Activated CD4-positive, alpha-beta T cell treated with anti-CD3 and anti-CD28 coated beads for 36 hours (primary cell): ENCODE measurements at places on chromosomes 13 and 19. TPM values are rescaled to one million over a fixed set of nuclear protein-coding genes. Genes with fewer than 3 reads are reported as not detected.

- H3K27ac ChIP-seq: no peak overlapping the region
- H3K36me3 ChIP-seq: no peaks in the 10 kb centered on the region
These were observed 26.7 kb downstream of the ZNRF4 start for GRCh38 chr19:5481957-5482356.

GRCh38 chr19:6667114-6667627, 2.8 kb downstream of the TNFSF14 start:
- peak overlapping the region; percentile 98 for H3K4me3 ChIP-seq
- H3K27me3 ChIP-seq: no peaks in the 10 kb centered on the region
- H3K4me1 ChIP-seq: peaks cover 32% of the 10 kb centered on the region

DNA sequence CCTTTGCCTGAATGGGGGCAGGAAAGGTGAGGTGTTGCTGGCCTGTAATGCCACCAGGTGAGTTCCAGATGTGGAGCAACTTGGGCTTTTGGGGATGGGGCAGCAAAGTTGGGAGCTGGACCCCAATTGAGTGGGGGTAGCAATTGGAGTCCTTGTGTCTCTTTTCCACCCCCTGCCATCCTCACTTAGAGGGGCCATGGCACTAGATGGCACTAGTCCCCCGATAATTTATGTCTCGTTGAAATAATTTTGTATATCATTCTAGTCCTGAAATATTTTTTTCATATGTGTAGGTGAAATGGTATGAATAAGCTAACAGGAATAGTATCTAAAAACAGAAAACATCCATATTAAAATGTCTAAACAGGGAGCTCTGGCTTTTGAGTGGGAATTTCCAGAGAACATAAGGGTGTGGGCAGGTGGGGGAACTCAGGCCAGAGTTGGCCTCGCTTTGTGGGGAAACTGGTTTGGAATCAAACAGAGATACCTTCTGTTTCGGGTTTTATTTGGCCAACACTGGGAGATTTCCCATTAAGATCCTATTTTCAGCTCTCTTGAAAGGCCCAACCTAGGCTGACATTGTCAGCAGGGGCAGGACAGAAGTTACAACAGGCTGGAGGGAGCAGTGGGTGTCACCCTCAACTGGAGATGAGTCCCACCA, 3.4 kb downstream of the ZNF576 start:
- no peak overlapping the region for H3K4me3 ChIP-seq
- H3K36me3 ChIP-seq: peaks cover 15% of the 10 kb centered on the region
- no peak for DNase-seq
- peaks cover 18% of the 10 kb centered on the region for H3K4me1 ChIP-seq
- H3K27ac ChIP-seq: no peak overlapping the region

- H3K27me3 ChIP-seq: no peaks in the 10 kb centered on the region
- no peaks in the 10 kb centered on the region for H3K4me1 ChIP-seq
- no peak overlapping the region for H3K4me3 ChIP-seq
These were observed 463.7 kb upstream of the SLITRK5 start for GRCh38 chr13:87207280-87208003.

GRCh38 chr19:30604657-30605056, 232.5 kb downstream of the ZNF536 start:
- H3K36me3 ChIP-seq: no peaks in the 10 kb centered on the region
- H3K27me3 ChIP-seq: peaks cover 3% of the 10 kb centered on the region
- H3K4me3 ChIP-seq: no peak overlapping the region

DNA sequence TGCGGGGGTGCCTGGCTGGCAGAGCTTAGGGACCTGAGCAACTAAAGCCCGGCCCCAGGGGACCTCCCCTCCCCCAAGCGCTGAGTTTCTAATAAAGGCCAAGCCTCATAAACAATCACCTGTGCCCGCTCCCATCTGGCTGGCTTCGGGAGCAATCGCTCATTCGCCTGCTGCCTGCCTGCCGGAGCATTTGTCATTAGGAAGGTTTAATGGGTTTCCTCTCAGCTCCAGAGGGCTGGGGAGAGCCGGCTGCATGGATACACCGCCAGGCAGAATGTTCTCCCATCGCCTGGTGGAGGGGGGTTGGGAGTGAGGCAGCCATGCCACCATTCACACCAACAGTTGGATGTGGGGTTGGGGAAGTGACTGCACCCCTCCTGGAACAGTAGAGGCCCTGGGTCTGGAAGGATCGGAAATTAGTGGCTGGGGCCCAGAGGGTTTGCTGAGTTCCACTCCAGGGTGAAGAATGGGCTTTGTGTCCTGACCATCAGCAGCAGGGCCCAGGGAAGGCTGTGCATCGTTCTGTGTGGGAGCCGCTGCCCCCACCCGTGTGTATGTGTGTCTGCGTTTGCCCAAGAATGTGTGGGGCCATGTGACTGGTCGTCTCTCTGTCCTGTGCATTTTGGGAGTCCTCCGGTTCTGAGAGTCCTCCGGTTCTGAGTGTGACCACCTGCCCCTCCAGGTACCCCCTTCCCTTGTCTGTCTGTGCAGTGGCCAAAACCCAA, 15.3 kb downstream of the PIN1 start:
- no peak overlapping the region for H3K4me3 ChIP-seq
- peaks cover 4% of the 10 kb centered on the region for H3K36me3 ChIP-seq
- no peak overlapping the region for H3K27ac ChIP-seq

- H3K36me3 ChIP-seq: peaks cover 18% of the 10 kb centered on the region
- no peak for DNase-seq
- no peaks in the 10 kb centered on the region for H3K27me3 ChIP-seq
- no peak overlapping the region for H3K4me3 ChIP-seq
- H3K4me1 ChIP-seq: peaks cover 15% of the 10 kb centered on the region
- no peak overlapping the region for H3K27ac ChIP-seq
These were observed 34.5 kb downstream of the SHISA2 start for GRCh38 chr13:26017196-26017921.

DNA sequence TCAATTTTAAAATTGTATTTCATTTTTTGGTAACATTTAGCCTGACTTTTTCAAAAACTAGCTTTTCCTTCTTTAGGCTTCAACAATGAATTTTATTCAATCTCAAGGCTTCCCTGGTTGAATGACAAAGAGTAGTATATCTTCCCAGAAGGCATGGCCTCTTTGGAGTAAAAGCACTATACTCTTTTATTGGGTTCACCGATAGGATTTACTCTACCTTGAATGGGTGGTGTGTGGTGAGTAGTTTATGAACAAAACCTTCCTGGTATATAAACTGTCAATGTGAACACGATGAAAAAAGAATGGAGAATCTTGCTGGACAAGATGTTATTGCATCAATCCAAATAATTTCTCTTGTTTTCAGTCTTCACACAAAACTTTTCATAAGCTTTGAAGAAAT, 167.7 kb downstream of the DACH1 start:
- no peaks in the 10 kb centered on the region for H3K36me3 ChIP-seq
- no peak overlapping the region for H3K4me3 ChIP-seq
- H3K4me1 ChIP-seq: no peaks in the 10 kb centered on the region
- DNase-seq: no peak
- H3K27ac ChIP-seq: no peak overlapping the region

DNA sequence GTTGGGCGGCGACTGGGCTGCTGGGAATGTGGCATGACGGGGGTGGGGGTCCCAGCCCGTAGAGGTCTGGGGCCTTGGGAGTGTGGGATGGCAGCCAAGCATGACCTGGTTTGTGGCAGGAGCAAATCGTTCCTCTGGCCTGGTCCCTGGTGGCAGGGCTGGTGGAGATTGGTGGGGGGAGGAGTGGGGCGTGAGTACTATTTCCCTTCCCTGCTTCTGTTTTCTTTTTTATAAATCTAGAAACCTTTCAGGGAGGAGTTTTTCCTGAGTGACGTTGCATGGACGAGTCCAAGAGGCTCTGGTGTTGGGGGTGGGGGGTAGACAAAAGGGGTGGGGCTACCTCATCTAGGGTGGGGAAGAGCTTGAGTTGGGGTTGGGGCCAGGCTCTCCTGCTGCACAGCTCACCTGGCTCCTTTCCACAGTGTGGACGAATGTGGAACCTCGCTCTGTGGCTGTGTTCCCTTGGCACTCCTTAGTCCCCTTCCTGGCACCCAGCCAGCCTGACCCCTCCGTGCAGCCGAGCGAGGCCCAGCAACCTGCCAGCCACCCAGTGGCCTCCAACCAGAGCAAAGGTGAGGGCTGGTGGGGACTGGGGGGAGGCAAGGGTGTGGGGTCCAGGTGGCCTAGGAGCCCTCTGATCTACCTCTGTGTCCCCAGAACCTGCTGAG, 15.4 kb upstream of the PRR19 start:
- H3K27me3 ChIP-seq: no peaks in the 10 kb centered on the region
- peak overlapping the region; percentile 38 for H3K27ac ChIP-seq
- peak; percentile 14 for DNase-seq
- H3K4me1 ChIP-seq: peaks cover 25% of the 10 kb centered on the region
- no peak overlapping the region for H3K4me3 ChIP-seq

GRCh38 chr13:102933122-102933521, 87.3 kb downstream of the ERCC5 start:
- H3K36me3 ChIP-seq: no peaks in the 10 kb centered on the region
- peaks cover 3% of the 10 kb centered on the region for H3K27me3 ChIP-seq
- H3K4me3 ChIP-seq: no peak overlapping the region

GRCh38 chr13:81223778-81224177, 882.9 kb upstream of the SPRY2 start:
- H3K27me3 ChIP-seq: no peaks in the 10 kb centered on the region
- DNase-seq: no peak
- no peaks in the 10 kb centered on the region for H3K36me3 ChIP-seq
- no peaks in the 10 kb centered on the region for H3K4me1 ChIP-seq

DNA sequence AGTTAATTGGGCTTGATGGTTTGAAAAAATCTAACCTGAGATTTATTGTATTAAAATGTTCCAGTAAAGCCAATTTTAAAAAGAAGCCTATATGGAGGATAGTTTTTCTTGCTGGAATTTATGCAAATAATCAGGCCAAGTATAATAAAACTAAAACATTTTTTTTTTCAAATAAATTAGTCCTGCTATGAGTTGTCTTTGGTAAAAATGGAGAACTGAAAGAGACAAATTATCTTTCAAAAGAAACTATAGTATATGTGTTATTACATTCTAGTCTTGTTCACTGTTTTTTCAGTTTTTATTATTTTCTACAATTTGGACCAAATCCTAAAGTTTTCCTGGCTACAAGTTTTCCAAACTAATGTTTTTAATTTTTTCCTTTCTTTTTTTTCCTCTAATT, 468.9 kb downstream of the UQCRFS1 start:
- no peak for DNase-seq
- H3K4me1 ChIP-seq: no peaks in the 10 kb centered on the region
- no peaks in the 10 kb centered on the region for H3K36me3 ChIP-seq
- H3K27me3 ChIP-seq: peaks cover 5% of the 10 kb centered on the region

DNA sequence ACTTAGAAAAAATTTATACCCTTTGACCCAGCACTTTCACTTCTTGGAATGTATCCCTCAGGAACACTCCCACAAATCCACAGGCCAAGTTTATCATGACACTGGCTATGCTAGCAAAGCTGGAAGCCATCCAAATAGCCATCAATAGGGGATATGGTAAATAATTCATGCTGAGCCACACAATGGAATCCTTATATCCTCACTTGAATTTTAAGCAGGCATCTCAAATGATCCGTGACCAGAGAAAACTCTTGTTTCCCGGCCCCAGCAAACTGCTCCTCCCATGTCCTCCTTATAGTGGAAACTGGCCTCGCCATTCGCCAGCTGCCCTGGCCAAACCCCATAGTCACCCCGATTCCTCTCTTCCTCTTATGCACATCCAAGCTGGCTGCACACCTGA, 37.6 kb downstream of the GRIK5 start:
- no peaks in the 10 kb centered on the region for H3K4me1 ChIP-seq
- H3K4me3 ChIP-seq: no peak overlapping the region
- H3K27ac ChIP-seq: no peak overlapping the region
- H3K36me3 ChIP-seq: no peaks in the 10 kb centered on the region

DNA sequence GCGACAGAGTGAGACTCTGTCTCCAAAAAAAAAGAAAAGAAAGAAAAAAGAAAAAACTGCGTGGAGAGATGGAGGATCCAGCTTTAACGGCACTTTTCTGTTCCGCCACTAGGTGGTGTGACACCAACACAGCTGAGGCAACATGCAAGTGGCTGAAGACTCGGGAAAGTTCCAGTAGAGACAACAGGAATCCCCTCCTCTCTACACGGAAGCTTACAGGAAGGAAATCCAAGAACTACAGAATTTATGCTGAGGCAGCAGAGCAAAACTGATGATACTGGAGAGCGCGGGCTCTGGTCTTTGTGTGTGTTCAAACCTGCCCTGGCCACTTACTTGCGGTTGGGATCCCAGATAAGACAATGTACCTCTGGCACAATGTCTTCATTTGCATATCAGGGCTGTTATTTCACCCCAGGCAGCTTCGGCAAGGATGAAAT, 9.9 kb downstream of the RANBP3 start:
- peaks cover 13% of the 10 kb centered on the region for H3K36me3 ChIP-seq
- peak; percentile 80 for DNase-seq
- peaks cover 87% of the 10 kb centered on the region for H3K4me1 ChIP-seq
- H3K27me3 ChIP-seq: no peaks in the 10 kb centered on the region
- no peak overlapping the region for H3K4me3 ChIP-seq
- peak overlapping the region; percentile 89 for H3K27ac ChIP-seq

Gene TMC4
- 0.55 TPM for total RNA-seq

Gene TNFSF9
- total RNA-seq: 0.49 TPM

Gene ZNF154
- 5.0 TPM for total RNA-seq

Gene ZNF17
- total RNA-seq: 6.4 TPM
